ENCODE measurements at places on chromosomes 5 and 9.

DNA sequence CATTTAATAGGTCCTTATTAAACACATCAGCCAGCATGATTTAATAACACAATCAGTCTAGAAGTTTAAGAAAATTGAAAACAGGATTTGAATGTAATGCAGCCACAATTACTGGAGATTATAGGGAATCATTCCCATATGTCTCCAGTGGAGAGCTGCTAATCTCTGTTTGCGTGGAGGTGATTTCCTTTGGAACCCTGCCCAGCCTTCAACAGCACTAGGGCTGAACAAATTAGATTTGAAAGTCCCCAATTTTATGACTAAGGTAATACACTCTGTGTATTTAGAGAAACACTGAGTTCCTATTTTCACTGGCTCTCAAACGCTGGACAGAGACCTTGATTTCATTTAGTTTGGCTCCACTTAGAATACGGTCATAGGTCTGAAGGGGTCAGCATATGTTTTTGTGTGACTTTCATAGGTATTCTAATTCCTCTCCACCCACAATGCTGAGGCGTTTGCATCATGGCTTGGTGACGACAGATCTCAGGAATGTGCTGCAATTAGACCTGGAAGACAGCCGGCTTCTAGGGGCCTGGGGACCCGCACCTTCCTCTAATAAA is 508.3 kb downstream of the EBF1 start:
- DNase-seq = no peak

GRCh38 chr9:114799441-114799840 is 6.4 kb downstream of the TNFSF15 start:
- no peak for DNase-seq

GRCh38 chr5:131377785-131378325 is 114.0 kb downstream of the CDC42SE2 start:
- no peak for DNase-seq

DNA sequence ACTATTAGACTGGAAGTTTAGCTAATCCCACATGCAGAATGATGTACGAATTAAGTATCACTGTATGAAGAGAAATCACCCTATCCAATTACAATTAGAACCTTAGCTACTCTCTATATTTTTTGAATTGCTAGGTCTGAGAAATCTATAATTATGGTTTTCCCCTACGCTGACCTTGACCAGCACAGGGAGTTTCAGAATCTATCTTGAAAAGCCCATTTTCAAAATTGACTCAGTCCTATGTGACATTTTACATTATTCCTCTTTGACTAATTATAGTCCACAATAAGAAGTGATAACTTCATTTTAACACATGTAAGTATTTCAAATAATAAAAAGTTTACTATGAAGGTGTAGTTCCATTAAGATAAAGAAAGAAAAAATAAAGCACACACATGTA is 21.5 kb downstream of the NUDT12 start:
- DNase-seq = no peak

- no peak for DNase-seq
These were observed 15.6 kb upstream of the DAB2 start for GRCh38 chr5:39440192-39440957.

- no peak for DNase-seq
These were observed 142.1 kb downstream of the LIFR start for GRCh38 chr5:38414348-38414747.

GRCh38 chr9:7212101-7212500 is 454.3 kb downstream of the KDM4C start:
- DNase-seq = no peak

DNA sequence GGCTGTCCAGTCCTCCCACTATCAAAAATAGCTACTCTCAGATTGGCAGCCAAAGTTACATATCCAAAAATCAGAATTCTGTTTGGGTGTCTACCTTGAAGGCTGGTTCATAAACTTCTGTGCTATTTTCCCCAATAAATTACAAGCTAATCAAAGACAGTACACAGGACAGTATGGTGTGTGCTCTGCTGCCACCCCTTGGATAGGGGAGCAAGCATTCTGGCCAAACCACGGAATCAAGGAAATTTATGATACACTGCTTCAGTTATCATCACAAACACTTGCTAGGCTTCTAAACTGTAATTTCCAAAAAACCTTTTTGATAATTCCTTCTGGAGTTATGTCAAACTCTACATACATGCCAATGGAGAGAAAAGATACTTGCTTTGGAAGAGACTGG is 15.9 kb downstream of the ETF1 start:
- DNase-seq = no peak

Data from CD4-positive, alpha-beta T cell treated with Interleukin-1 beta for 1 hour (primary cell).